ENCODE measurements at places on chromosomes 1 and 21.

GRCh38 chr1:206036663-206037455 is 13.2 kb upstream of the CTSE start:
- no peak for DNase-seq

DNA sequence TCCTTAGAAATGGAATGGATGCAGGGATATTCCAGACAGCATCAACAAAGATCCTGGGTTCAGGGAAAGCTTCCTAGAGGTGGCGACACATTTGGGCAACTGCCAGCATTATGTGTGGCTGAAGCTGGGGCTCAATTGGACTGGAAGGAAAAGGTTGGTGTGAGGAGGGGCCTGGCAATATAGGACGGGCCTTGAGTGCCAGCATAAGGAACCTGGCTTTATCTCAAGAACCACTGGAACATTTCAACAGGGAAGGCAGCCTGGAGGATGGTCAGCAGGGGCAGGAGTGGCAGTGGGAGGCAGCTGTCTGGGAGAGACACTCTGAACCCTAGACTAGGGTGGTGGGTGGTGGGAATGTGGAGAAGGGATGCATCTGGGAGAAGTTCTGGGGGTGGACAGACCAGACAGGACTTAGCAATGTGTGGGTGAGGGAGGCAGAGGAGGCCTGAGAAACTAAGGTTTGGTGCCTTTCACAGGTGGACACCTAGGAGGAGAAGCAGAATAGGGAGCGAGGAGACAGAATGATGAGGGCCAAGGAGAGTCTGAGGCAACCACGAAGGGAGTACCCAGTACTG is 3.5 kb downstream of the SH3BGRL3 start:
- no peak for DNase-seq

- no peak for DNase-seq
Observed at GRCh38 chr1:206537141-206537540, 29.8 kb downstream of the RASSF5 start.

DNA sequence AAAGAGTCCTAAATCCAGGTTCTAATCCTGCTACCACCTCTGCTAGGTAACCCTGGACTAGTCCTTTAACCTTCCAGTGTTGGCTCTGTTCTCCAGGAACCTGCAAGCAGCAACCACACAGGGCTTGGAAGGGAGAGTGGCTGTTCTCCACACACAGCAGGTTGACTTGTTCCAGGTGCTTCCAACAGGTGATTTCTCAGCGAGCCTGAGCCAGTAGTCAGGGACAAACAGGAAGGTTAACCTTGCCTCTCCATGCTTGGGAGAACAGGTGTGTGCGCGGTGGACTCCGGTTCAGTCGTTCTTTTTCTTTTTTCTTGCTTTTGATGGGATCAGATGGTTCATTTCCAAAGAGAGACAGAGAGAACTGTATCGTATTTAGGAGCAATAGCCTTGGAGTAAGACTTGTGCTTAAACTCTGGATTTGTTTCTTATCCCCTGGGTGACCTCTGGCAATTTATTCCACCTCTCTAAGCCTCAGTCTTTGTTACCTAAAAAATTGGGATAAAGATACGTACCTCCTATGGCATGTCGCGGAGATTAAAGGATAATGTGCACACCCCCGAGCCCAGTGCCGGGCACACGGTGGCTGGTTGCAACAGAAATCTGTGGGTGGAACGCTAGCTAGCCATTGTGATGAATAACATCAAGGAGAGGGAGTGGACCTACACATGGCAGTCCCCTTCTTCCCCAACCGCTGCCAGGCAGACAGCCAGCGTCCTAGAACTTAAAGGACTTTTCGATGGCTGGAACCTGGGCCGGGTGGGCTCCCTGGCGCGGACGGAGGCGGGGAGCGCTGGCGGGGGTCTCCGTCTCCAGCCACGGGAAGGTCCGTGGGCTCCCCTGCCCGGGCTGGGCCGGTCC is 583 bp upstream of the CACHD1 start:
- no peak for DNase-seq
